ENCODE measurements at places on chromosomes 16 and 17.
A peak's percentile ranks its signal among the peaks of the same experiment; 100 is the strongest.

- no peak for DNase-seq
Measured at GRCh38 chr17:19579192-19579761, 45.6 kb downstream of the SLC47A1 start.

DNA sequence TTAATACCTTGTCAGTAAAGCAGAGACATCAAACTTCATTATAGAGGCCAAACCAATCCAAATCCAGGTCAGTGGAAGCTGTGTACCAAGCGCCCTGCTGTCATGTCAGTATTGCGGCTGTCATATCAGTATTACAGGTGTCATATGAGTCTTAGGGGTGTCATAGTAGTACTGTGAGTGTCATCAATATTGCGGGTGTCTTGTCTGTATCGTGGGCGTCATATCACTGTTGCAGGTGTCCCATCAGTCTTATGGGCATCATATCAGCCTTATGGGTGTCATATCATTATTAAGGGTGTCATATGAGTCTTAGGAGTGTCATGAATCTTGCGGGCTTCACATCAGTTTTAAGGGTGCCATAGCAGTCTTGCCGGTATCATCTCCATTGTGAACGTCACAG lies 6.0 kb upstream of the PRDM7 start:
- no peak for DNase-seq

DNA sequence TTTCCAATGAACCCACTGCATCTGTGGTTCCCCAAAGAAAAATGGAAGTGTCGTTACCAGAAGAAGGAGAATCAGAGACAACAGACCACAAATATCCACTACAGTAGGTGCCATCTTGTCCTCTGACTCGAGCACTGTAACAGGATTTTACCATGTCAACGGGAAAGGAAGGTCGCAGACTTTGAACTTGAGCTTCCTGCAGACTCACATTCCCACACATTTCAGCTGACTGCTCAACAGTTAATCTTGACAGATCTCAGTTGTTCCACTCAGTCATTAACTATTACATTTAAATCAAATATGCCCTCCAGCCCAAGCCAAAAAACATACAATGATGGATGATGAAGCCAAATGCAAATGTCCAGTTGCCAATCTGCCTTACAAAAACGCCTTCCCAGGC lies 37.0 kb downstream of the GAS7 start:
- DNase-seq: no peak

- no peak for DNase-seq
Measured at GRCh38 chr17:22265807-22266206, 573.5 kb downstream of the KCNJ18 start.

DNA sequence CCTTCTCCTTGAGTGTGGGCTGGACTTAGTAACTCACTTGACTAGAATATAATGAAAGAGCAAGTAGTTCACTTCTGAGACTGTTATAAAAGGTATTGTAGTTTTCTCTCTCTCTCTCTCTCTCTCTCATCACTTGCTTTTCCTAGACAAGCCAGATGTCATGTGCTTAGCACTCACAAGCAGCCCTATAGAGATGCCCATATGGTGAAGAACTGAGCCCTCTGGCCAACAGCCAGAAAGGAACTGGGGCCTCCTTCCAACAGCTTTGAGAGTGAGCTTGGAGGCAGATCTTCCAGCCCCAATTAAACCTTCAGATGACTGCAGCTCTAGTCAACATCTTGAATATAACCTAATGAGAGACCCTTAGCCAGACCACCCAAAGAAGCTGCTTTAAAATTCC lies 440.5 kb downstream of the GRIN2A start:
- DNase-seq: no peak

DNA sequence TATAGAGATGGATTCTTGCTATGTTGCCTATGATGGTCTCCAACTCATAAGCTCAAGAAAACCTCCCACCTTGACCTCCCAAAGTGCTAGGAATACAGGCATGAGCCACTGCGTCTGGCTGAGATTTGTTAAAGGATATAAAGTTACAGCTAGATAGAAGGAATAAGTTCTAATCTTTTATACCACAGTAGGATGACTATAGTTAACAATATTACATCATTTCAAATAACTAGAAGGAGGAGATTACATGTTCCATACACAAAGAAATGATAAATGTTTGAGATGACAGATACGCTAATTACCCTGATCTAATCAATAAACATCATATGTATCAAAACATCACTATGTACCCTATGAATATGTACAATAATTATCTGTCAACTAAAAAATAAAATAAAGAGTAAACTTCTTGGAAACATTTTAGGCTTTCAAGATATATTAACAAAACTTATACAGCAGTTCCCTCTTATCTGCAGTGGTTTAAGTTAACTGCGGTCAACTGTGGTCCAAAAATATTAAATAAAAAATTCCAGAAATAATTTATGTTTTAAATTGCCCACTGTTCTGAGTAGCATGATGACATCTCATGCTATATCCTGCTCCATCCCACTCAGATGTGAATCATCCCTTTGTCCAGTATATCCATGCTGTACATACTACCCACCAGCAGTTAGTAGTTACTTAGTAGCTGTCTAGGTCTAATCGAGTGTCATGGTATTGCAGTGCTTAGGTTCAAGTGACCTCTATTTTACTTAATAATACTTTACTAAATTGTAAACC lies 129.2 kb upstream of the NACA2 start:
- no peak for DNase-seq

DNA sequence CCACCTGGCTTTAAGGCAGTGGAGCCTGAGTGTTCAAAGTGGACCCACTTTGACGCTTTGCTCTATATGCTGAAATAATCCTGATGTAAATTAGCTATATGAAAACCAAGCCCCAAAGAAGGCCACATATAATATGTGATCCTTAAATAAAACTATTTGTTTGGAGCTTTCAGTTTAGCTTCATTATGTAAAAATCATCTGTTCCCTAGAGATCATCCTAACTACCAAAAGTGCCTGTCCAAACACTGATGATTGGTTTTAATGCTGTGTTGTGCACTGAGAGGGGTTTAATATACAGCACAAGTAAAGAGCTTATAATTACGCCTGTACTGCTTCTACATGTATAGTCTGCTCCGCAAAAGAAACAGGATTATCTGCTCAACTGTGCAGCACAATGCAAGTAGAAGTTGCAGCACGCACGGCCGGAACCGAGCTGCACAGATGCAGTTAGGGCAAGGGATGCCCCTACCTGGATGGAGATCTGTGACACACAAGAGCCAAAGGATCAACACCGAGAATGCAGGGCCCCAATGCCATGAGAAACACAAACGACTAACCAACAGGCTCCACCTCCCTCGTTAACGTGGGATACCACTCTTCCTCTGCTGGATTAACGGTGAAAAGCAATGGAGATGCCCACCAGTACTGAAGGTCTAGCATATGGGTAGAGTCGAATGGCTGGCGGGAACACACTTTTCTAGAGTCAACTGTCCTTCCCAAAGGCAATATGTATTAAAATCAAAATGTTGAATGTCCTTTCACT lies 20.5 kb downstream of the USP7 start:
- DNase-seq: no peak

- DNase-seq: no peak
Measured at GRCh38 chr17:4235372-4236279, 28.2 kb downstream of the ANKFY1 start.

DNA sequence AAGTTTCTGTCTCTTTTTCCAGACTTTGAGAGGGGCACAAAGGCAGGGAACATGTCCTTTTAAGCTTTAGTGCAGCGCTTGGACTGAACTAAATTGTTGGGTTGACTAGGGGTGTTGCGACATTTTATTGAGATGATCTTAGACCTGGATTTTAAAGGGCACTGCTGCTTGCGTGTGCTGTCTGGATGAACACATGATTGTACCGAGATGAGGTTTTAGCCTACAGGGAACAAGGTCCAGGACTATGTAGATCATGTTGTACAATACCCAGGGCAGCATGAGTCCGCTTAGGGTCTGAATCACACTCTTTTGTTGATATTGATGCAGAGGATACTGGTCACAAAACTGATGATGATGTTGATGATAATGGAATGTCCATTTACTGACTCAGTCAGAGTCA lies 5.2 kb upstream of the RGS9 start:
- DNase-seq: no peak

DNA sequence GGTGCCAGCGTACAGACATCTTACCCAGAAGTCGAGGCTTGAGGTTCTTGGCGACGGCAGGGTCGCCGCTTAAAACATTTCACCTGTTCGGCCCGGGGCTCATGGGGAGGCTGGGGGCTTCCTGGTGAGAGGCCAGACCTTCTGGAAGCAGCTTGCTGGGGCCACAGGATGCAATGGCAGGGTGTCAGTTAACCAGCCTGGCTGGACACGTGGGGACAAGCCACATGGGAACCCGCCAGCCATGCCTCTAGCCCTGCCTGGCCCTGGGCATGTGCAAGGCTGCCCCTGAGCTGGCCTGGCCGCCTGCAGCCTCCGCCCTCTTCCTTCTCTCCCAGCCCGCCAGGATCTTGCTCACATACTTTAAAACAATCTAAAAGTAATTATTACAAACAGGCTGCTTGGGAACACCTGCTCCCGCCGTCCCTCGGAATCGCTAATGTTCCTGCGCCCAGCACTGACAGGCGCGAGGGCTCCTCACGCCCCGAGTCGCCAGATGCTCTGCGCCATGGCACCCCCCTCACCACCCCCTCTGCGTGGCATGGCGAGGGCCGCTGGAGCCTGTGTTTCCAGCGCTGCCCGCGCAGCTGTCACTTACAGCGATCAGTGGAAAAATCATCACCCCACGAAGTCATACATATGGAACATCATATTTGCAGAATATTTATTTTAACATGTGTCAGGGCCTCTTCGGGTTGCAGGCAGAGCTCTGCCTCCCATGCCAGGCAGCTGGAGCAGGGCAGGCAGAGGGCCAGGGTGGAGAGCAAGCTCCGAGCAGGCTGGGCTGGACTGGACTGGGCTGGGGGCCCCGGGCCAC lies 188.7 kb upstream of the GSE1 start:
- DNase-seq: no peak

GRCh38 chr17:73519011-73519410 lies 125.2 kb downstream of the SDK2 start:
- DNase-seq: no peak

DNA sequence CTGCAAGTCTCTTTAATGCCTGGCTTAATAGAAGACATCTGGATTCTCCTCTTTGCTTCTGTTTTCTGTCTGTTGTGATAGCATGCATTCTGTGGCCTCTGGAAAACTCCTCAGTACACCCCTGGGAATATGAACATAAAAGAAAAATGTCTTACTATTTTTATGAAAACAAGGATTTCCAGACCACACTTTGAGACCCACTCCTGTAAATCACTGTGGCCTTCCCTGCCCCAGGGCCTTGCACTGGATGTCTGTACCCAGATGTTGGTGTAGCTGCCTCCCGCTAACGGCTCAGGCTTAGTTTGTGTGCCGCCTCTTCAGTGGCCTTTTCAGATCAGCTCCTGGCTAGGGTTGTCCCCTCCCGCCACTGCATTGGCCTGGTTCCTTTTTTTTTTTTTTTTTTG lies 126.6 kb downstream of the SOCS1 start:
- DNase-seq: no peak

- peak; percentile 69 for DNase-seq
Measured at GRCh38 chr17:4739122-4740024, at the start of the genes CXCL16 and ZMYND15. TSS of gene CXCL16 (minus strand) at chr17:4739928. CDS start at chr17:4739339, 589 bp downstream. TSS of gene ZMYND15 (plus strand) at chr17:4739833. CDS start at chr17:4740549, 716 bp downstream.

GRCh38 chr17:19486351-19487023 lies 47.2 kb upstream of the SLC47A1 start:
- no peak for DNase-seq

GRCh38 chr17:74433421-74434121 lies 1.7 kb downstream of the GPRC5C start:
- no peak for DNase-seq

DNA sequence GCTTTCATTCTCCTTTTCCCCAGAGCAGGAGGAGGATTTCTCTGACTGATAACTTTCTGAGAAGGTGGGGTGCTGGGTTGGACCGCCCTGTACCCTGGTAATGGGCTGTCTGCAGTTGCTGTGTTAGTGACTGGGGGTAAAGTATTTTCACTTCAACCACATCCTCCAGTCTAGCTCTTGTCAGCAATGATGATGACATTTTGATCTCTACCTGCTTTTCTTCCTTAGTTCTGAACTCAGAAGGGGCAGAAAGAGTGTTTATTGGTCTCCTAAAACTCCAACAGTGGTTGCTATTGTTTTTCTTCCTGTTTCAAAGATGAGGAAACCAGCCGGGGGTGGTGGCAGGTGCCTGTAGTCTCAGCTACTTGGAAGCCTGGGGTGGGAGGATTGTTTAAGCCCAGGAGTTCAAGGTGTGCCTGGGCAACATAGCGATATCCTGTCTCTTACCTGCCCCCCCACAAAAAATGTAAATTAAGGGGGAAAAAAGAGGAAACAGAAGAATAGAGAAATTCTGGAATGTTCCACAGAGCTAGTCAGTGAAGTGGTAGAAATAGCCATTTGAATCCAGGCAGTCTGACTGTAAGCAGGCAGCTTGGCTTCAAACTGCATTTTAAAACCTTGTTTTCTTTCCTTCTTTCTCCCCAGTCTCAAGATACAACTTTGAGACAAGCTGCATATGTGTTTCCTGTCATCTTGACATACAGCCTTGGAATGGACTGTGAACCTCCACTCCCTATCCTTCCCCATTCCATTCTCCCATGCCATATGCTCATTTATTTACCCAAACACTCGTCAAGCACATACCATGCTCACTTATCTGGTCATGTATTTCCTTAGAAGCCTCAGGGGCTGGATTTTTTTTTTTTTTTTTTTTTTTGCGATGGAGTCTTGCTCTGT lies 3.3 kb upstream of the N4BP1 start:
- peak; percentile 87 for DNase-seq

DNA sequence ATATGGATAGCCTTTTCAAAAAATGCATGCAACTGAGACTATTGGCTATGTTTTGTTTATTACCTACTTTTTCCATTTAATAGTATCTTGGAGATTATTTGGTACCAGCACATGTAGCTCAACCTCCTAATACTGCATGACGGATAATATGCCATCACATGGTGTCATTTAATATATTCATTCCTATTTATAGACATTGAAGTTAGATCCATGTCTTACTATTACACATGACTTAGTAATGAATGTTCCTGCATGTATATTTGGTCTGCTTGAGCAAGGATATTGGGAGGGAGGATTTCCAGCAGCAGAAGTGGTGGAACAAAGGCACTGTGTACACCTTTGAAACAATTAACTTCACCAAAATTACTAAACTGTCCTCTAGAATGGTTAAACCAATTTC lies 561.3 kb downstream of the WWOX start:
- DNase-seq: no peak

DNA sequence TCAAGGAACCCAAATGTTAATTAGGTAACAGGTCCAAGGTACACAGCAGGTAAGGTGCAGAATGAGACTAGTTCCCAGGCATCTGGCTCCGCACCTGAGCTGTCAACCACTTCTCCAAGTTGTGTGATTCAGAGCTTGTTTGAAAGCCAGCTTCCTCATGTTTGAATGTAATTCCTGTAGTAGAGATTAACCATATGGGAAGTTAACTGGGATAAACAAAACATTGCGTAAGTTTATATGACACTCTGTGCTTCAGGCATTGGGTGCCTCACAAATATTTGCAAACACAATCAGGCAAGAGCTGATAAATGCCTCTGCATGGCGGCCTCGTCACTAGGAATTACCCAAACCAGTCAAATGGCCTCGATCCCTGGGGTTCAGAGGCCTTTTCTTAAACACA lies 27.9 kb upstream of the CPHXL start:
- DNase-seq: no peak

GRCh38 chr16:22296225-22297113 lies 740 bp upstream of the POLR3E start:
- DNase-seq: no peak

Data from central memory CD4-positive, alpha-beta T cell (primary cell).